Activated CD8-positive, alpha-beta memory T cell treated with anti-CD3 and anti-CD28 coated beads for 4 hours (primary cell): ENCODE measurements at places on chromosomes 7 and 10.

DNA sequence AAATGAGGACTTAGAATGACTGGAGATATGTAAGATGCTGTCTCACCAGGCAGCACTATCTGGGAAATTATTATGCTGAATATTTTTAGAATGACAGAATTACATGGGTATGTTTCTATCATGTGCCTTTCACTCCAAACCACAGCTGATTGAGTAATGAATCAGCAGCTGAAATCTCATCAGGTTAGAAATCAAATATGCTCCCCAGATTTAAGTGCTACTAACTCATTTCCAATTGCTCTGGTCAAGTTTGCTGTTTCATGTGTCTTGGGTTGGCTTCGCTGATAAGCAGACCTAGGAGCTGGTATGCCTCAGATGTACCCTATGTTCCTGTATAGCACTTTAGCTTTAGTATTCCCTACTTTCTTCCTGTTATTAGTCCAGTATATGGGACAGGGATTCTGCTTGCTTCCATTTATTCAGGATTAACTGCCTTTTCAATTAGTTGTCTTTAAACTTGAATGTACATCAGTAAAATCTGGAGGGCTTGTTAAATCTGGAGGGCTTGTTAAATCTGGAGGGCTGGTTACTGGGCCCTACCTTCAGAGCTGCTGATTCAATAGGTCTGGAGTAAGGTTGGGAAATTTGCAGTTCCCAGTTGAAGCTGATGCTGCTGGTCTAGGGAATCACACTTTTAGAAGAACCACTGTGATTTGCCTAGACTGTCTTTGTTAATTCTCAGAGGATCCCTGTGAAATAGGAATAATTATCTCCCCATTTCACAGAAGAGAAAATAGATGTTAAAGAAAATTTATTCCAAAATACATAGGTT is 172.9 kb downstream of the DKK1 start:
- no peak for DNase-seq

DNA sequence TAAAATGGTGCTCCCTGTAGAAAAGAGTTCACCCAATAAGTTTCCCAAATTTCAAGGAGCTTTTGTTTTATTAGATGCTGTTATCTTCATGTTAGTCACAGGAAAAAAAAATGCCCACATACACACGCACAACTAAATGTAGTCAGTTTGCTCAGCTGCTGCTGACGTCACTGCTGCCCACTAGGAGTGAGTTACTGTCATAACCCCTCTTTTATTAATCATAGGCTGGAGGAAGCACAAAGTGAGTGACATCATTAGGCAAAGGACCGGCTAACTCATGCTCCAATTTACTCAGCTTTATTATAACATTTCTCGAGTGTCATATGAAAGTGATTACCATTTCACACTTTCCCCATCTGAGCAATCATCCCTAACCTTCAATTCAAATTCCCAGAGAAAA is 6.7 kb upstream of the INHBA start:
- no peak for DNase-seq

DNA sequence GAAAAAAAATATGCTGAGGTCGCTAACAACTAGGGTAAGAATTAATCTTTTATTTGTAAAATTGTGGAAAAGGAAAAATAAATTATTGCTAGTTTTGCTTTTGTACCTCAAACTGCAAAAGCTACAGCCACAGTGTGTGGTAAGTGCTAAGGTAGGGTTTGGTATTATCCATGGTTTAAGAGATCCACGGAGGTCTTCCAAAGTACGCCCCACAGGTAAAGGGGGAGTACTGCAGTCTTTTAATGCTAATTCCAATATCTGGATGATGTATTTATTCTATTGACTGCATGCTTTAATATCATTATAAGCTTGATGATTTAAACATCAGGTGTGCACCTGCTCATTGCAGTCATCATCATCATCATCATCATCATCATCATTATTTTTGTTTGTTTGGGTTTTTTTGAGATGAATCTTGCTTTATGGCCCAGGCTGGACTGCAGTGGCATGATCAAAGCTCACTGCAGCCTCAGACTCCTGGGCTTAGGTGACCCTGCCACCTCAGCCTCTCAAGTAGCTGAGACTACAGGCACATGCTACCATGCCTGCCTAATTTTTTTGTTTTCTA is 38.4 kb upstream of the BMS1 start:
- DNase-seq, result no peak

- DNase-seq, result no peak
Measured at GRCh38 chr7:86339051-86339450, 304.7 kb upstream of the GRM3 start.

DNA sequence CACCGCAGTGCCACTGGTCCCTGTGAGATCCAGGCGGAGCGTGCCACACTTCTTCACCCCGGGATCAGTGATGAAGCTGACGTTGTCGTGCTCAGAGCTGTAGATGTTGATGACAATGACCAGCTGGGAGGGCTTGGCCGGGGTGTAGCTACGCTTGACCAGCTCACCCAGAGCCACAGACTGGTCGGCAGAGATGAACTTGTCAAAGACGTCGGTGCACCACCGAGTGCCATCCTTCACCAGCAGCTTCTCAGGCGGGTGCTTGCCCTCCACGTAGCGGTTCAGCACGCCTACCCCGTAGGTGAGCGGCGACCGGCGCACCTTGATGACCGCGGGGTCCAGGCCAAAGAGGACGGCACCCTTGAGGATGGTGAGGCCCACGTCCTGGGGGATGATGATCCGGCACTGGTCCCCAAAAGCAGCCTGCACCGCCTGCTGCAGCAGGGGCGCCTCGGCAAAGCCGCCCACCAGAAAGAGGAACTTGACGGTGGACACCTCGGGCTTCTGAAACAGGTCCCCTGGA is 54.2 kb downstream of the PNLIPRP2 start:
- no peak for DNase-seq
